Activated CD4-positive, alpha-beta T cell treated with anti-CD3 and anti-CD28 coated beads, Interleukin-2, amount 50 U/mL, for 4 hours (primary cell): ENCODE measurements at places on chromosomes 3 and 15.

DNA sequence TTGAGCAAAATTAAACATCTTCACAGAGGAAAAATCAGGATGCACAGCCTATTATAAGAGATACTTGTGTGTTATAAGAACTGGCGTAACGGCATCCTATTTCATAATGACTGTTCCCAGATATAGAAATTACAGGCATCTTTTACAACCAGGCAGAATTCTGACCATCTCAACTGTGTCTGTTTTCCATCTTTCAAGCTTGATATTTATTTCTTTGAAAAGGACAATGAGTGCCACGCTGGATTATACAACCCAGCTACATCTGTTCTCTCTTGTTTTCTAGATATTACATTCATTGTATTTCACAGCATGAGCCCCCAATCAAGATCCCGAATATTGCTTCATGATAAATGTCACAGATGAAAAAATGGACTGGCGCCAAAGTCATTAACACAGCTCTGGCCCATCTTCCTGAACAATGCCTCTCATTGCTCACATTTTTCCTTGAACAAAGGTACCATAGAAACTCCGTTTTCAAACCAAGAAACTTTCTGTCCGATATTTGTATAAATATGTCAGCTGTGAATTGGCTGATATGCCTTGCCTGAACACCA is 420.6 kb downstream of the TBL1XR1 start:
- no peak for DNase-seq

- DNase-seq, result no peak
Observed at GRCh38 chr3:98763819-98764418, 779 bp downstream of the ST3GAL6 start.

DNA sequence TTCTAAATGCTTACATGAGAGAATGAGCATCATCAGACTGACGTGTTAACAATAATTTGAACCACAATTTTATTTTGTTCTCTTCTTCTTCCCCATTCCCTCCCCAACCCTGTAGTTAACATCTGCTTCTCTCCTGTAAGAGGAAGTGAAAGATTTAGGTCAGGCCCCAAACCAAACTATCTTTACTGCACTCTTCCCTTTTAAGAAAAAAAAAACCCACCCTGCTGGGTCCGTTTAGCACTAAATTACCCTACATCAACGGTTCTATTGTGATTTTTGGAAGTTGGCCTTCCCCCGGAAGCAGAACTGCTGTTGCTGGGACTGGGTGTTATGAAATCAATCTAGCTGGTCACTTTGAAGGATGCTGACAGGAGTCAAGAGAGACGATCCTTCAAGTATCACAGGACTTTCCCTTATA is 49.4 kb downstream of the NFKBIZ start:
- no peak for DNase-seq

DNA sequence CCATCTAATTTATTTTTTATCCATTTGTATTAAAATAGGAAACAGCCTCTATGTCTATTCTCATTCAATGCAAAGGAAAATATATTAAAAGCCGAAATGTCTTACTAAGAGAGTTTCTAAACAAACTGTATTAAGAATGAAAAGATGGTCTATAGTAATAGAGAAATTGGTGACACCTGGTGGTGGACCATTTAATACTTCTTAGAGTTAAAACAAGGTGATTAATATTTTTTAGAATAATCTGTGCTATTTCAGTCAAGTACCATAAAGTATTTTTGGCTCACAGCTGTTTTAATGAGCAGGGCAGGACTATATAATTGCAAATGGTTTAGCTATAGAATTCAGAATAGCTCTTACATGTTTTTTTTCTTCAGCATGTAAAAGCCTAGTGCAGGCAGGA is 55.7 kb downstream of the SYNPR start:
- no peak for DNase-seq

DNA sequence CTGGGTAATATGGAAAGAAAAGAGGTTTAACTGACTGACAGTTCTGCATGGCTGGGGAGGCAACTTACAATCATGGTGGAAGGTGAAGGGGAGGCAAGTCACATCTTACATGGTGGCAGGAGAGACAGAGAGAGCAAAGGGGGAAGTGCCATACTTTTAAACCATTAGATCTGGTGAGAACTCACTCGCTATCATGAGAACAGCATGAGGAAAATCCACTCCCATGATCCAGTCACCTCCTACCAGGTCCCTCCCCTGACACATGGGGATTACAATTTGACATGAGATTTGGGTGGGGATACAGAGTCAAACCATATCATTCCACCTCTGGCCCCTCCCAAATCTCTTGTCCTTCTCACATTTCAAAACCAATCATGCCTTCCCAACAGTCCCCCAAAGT is 16.0 kb upstream of the ACOX2 start:
- no peak for DNase-seq

DNA sequence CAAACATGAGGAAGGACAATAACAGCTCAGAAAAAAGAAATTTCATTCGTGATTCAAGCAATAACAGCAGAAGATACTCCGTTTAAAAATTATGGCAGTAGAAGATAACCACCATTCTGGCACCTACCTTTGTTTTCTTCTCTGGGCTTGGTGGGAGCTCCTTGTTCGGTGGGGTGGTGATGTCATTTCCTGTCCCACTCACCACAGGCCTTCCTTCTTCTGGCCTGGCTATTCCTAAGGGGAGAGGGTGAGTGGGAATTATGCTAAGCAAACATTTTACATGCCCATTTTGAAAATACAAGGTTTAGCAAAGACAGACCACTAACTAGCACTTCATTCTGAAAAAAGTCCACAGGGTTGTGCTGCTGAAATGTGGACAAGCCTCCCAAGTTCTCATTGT is 74.4 kb downstream of the DHX30 start:
- no peak for DNase-seq

DNA sequence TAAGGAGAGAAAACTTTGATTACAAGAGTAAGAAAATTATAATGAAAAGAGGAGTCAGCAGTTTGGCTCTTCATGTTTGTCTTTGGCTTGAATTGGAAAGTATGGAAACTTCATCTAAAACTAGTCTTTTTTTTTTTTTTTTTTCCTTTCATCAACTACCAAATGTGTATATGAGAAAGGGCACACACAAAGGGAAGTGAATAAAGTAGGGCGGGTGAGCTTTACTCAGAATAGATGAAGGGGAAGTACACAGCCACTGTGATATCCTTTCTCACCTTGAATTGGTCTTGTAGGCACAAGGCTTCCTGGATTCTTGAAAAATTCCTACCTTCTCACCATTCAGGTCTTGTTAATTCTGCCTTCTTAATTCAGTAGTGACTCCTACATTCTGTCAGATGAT is 652.3 kb upstream of the KCNMB2 start:
- DNase-seq, result no peak

GRCh38 chr15:45795440-45796069 is 160.7 kb downstream of the SQOR start:
- DNase-seq, result no peak

- DNase-seq, result no peak
Observed at GRCh38 chr3:184440151-184440550, 60.3 kb downstream of the CHRD start.

GRCh38 chr3:187136936-187137335 is 2.4 kb downstream of the RPL39L start:
- no peak for DNase-seq

DNA sequence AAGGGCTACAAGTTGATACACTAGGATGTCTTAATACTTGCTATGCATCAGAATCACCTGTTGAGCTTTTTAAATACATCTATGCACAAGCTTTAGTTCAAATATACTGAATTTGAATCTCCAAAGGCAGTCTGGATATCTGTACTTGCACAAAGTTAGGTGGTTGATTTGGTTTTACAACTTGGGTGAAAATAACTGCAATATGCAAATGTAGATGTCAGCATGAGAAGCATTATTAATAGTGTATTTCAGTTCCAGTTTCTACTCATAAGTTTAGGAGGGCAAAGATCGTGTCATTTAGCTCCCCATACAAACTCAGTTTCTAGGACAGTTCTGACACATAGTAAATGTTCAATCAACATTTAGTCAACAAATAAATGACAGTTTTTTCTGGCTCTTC is 25.6 kb downstream of the IQCB1 start:
- DNase-seq, result no peak

DNA sequence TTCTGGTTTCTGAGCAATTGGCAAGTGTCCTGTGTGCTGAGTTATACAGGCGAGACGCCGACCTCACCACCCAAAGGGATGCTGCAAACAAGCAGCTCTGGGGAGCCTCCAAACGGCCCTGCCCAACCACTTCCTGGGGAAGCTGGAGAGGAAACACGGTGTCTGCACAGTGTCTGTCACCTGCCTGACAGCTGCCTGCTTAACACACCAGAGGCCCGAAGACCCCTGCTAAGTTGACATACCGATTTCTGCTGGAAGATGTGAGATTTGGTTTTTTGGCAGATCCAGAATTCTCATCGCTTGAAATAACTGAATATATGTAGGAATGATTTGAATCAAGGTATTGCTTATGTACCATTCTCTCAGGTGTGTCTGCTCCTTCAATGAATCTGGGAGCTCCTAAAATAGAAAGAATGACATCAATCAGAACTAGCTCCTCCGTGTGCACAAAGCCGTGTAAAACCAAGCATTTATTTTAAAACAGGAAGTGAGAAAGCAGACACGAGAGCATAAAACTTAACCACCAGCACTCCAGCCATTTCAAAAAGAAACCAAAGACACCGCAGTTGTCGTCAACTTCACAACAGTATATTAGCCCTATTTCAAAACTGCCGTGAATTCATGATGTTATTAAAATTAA is 27.2 kb downstream of the LRRC2 start:
- peak; percentile 75 for DNase-seq
